Neural progenitor cell (in vitro differentiated cells): ENCODE measurements at places on chromosomes 5 and 9. TPM values are rescaled to one million over a fixed set of nuclear protein-coding genes. Genes with fewer than 3 reads are reported as not detected.

The ANKRD31 gene
- total RNA-seq: 0.74 and 0.75 TPM in 2 replicates

The ZBTB34 gene
- 17.4 and 21.9 TPM in 2 replicates for total RNA-seq

The IL13 gene
- not detected in 2 replicates for total RNA-seq

DNA sequence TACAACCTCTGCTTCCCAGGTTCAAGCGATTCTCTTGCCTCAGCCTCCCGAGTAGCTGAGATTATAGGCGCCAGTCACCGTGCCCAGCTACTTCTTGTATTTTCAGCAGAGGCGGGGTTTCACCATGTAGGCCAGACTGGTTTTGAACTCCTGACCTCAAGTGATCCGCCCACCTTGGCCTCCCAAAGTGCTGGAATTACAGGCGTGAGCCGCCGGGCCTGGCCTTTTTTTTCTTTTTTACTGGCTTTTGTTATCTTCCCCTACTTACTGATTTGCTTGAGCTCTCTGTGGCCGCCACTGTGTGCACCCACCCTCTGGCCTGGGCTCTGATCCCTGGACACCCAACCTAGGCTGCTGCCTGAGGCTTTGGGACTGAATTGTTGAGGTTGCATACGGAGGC, 60.3 kb downstream of the ANKRD33B start:
- no peak overlapping the region for H3K4me3 ChIP-seq
- H3K4me1 ChIP-seq: peaks cover 18% of the 10 kb centered on the region

The RNF208 gene
- total RNA-seq: 0.77 and 0.84 TPM in 2 replicates

DNA sequence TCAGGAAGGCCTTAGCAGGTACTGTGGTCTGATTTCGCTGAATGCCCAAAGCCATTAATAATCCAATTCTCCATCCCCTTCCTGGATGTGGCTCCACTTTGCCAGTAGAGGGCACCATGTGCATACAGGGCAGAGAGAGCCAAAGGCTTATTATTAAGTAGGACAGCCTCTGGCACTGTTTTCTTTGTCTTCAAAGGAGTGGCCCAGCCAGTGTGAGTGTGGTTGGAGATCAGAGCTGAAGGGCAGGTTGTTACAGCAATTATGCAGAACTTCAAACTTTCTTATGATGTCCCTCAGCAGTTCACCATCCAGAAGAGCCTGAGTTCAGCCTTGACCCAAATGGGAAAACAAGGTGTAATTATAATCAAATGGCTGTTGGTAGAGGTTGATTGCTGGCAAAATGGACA, 38.6 kb upstream of the CEMIP2 start:
- H3K4me1 ChIP-seq: peaks cover 6% of the 10 kb centered on the region
- H3K36me3 ChIP-seq: no peaks in the 10 kb centered on the region
- H3K4me3 ChIP-seq: no peak overlapping the region
- no peak overlapping the region for H3K27ac ChIP-seq
- peak; percentile 85 for DNase-seq

DNA sequence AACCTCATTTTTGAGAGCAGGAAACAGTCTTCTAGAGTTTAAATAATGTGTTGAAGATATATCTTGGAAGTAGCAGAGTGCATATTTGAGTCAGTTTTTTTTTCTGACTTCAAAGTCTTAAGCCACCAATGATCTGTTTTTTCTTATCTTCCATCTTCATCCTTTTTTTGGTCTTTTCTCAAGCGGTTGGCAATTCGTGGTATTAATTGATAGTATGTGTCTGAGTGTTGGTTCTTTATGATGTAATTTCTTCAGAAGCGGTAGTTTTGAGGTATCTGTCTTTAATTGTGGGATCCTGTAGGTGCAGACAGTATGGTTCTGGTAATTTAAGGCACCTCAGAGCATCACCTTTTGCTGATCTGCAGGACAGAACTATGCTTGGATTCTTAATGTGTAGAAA, 3.9 kb downstream of the CSNK1G3 start:
- H3K4me3 ChIP-seq: no peak overlapping the region
- no peaks in the 10 kb centered on the region for H3K27me3 ChIP-seq
- no peak overlapping the region for H3K27ac ChIP-seq
- H3K4me1 ChIP-seq: peaks cover 33% of the 10 kb centered on the region
- DNase-seq: no peak
- H3K36me3 ChIP-seq: peaks cover 3% of the 10 kb centered on the region

GRCh38 chr5:161846746-161847145, 1.2 kb upstream of the GABRA1 start:
- peak overlapping the region; percentile 44 for H3K4me3 ChIP-seq
- DNase-seq: peak; percentile 86
- H3K27ac ChIP-seq: no peak overlapping the region
- H3K36me3 ChIP-seq: no peaks in the 10 kb centered on the region
- peaks cover 42% of the 10 kb centered on the region for H3K27me3 ChIP-seq
- peaks cover 11% of the 10 kb centered on the region for H3K4me1 ChIP-seq

GRCh38 chr5:150853561-150853960, 7.2 kb downstream of the IRGM start:
- H3K4me3 ChIP-seq: no peak overlapping the region
- no peaks in the 10 kb centered on the region for H3K4me1 ChIP-seq
- no peaks in the 10 kb centered on the region for H3K36me3 ChIP-seq
- DNase-seq: no peak
- H3K27ac ChIP-seq: no peak overlapping the region

GRCh38 chr9:127267793-127268525, 3.4 kb downstream of the GARNL3 start:
- H3K4me1 ChIP-seq: peaks cover 9% of the 10 kb centered on the region
- DNase-seq: no peak
- no peak overlapping the region for H3K4me3 ChIP-seq
- H3K36me3 ChIP-seq: no peaks in the 10 kb centered on the region

- no peak overlapping the region for H3K4me3 ChIP-seq
- no peak for DNase-seq
- no peak overlapping the region for H3K27ac ChIP-seq
- no peaks in the 10 kb centered on the region for H3K4me1 ChIP-seq
- H3K27me3 ChIP-seq: no peaks in the 10 kb centered on the region
- H3K36me3 ChIP-seq: no peaks in the 10 kb centered on the region
These were observed 79.8 kb upstream of the PAPPA start for GRCh38 chr9:116073826-116074225.
